Suprapubic skin (tissue), 4 donors: ENCODE measurements at places on chromosomes 12 and 14. TPM values are rescaled to one million over a fixed set of nuclear protein-coding genes. Genes with fewer than 3 reads are reported as not detected.
A peak's percentile ranks its signal among the peaks of the same experiment; 100 is the strongest.

DNA sequence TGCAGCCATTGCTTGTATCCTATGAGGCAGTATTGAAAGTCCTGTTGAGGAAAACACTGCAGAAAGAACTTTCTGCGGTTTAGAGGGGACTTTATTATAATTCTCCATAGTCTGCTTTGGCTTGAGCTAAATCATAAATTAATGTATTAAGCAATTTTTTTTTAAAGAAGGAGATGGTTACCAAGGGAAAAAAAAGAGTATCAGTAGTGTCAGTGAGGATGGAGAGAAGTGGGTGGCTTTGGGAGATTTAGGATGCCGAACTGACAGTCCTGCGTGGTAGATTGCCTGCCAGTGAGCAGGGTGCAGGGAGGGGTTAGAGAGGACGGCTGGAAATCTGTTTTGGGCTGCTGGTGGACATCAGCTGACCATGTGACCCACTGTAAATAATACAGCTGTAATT is 96.8 kb downstream of the MYRFL start:
- H3K36me3 ChIP-seq = no peaks in the 10 kb centered on the region
- H3K4me1 ChIP-seq = no peaks in the 10 kb centered on the region
- H3K27ac ChIP-seq = no peak overlapping the region
- DNase-seq = no peak
- no peak overlapping the region for H3K4me3 ChIP-seq

DNA sequence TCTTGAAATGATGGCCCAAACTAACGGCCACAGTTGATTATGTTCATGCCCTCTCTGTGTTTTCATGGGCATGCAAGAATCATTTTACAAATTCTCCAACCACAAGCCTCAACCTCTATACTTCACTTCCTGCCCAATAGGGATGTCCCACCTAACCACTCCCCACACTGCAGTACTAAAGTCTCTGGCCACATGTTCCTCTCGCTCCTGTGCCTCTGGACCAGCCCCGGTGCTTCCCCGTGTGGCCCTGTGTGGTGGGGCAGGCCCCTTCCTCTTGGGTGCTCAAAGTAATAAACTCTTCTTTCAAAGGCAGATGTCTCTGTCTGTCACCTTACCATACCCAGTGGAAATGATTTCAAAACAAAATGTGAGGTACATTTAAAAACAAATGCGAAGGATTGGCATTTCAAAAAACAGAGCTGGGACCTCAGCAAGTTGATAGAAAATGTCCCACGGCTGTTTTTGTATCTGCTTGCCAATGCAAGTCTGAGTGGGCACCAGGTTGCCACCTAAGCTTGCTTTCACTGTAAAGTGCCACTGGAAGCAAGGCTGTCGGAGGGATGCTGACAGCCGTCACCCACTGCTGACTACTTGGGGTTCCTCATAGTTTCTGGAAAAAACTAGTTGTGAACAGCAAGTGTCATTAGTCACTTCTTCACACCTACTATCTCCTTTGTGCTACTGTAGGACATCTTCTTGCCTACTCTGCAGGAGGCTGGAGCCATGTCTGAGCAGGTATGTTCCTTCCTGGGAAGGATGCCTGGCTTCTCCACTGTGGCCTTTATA is 8.2 kb upstream of the SERPINA11 start:
- H3K27ac ChIP-seq = no peak overlapping the region
- H3K4me1 ChIP-seq = peaks cover 5% of the 10 kb centered on the region
- DNase-seq = no peak
- H3K4me3 ChIP-seq = no peak overlapping the region
- no peaks in the 10 kb centered on the region for H3K36me3 ChIP-seq
- no peaks in the 10 kb centered on the region for H3K27me3 ChIP-seq

DNA sequence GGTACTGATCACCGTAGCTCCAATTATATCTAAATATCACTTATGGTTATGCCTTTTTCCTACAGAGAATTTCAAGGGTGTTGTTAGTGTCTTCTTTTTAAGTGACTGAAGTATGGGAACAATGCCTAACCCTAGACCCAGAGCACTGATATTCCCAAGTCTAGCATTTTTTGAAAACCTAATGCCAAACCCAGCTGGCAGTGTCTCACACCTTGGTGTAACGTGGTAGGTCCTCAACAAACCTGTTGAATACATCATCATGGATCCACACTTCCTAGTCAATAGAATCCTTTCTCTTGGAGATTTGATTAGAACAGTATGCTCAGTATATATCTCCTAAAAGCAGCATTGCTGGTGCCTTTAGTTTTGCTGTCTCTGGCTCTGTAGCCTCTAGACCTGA is 37.7 kb upstream of the RMST start:
- no peak overlapping the region for H3K27ac ChIP-seq
- H3K36me3 ChIP-seq = no peaks in the 10 kb centered on the region
- peaks cover 7% of the 10 kb centered on the region for H3K27me3 ChIP-seq
- H3K4me3 ChIP-seq = no peak overlapping the region

DNA sequence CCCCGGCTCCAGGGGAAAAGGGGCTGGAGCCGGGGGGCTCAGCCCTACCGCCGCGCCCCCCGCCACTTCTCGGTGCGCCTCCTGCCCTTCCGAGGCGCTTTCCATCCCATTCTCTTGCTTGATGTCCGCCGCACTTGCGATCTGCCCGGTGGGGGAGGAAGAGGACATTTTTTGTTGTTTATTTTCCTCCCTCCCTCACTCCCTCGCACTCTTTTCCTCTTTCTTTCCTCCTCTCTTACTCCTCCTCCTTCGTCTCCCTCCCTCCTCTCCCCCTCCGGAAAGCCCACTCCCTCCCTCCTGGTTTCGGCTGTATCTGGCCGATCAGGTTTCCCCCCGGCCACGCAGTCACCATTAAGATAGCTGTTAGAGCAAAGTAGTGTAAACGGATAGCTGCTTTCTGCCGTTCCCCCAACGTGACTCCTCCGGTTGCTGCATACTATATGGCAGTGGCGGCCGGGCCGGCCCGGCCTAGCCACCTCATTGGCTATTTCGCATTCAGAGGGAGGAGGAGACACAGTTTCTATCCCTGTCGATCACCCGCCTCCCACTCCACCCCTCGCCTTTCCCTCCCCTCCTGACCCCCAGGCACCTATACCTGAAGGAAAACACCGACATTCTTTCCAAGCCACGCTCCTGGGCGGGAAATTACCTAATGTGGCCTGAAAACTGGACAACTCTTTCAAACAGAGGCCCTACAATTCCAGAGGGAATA is at the start of gene SIX4:
Gene SIX4, minus strand, starts transcription at position 445 of the 712 bp plus-strand sequence. Its CDS starts 277 bp downstream, at position 168.
- H3K4me1 ChIP-seq = peaks cover 34% of the 10 kb centered on the region
- no peaks in the 10 kb centered on the region for H3K36me3 ChIP-seq
- H3K4me3 ChIP-seq = peak within 1 kb of the TSS; percentile 57

The HSPB8 gene
- total RNA-seq = 126 TPM
